ENCODE measurements at places on chromosomes 13 and 19.

DNA sequence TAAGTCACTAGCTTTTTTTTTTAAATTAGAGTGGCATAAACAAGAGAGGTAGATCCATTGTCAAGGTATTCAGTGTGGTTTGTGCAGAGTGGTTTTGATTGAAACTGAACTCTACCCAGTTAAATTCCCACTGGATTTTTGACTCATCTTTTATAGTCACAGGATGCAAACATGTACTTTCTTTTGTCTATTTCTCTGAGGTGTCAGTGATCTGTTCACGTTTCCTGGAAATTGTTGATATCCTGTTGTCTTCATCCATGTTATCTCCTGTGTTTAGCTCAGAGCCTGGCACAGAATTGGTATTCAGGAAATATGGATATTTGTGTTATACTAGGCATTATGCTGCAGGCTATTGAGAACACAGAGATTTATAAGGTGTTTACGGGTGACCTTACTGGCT lies 119.7 kb downstream of the PCCA start:
- no peak for DNase-seq

GRCh38 chr19:43229315-43229714 lies 23.9 kb upstream of the PSG4 start:
- DNase-seq: no peak

GRCh38 chr13:34162544-34162933 lies 344.6 kb downstream of the RFC3 start:
- DNase-seq: no peak

DNA sequence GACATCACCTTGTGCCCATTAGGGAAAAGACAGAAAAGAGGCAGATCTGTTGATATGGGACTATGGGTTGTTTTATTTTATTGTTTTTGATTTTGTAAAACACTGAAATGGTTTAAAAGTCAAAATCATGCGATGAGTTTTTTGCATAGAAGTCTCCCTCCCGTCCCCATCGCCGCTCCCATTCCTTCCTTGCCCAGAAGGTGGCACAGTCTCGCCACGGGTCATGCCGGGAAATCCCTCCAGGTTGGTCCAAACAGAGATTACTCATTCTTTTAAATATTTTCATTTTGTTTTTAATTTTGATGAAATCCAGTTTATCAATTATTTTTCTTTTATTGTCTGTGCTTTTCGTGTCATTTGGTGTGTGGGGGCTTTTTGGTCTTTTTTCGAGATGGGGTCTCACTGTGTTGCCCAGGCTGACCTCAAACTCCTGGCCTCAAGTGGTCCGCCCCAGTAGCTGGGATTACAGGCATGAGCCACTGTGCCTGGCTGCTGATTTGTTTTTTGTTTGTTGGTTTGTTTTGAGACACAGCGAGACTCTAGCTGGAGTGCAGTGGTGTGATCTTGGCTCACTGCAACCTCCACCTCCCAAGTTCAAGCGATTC lies 9.2 kb downstream of the PGPEP1 start:
- peak; percentile 70 for DNase-seq

GRCh38 chr13:73985783-73986182 lies 148.4 kb downstream of the KLF12 start:
- no peak for DNase-seq

GRCh38 chr19:47093841-47094240 lies 19.7 kb downstream of the ZC3H4 start:
- no peak for DNase-seq

DNA sequence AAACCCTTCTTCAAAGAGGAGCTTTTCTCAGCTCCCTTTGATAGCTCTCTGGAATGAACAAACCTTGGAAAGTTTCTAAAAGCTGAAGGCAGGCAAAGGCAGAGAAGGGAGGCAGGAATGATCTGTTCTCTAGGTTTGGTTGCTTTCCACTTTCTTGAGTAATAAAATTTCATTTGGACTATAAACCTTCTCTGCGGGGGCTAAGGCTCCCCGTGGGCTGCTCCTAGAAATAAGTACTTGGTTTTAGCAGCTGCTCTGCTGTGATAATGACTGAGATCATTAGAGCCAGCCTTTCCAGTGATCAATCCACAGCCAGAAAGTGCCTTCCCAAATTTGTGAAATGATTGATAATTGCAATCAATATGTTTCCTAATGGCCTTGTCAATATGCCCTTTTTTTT lies 183.8 kb upstream of the HTR2A start:
- no peak for DNase-seq

DNA sequence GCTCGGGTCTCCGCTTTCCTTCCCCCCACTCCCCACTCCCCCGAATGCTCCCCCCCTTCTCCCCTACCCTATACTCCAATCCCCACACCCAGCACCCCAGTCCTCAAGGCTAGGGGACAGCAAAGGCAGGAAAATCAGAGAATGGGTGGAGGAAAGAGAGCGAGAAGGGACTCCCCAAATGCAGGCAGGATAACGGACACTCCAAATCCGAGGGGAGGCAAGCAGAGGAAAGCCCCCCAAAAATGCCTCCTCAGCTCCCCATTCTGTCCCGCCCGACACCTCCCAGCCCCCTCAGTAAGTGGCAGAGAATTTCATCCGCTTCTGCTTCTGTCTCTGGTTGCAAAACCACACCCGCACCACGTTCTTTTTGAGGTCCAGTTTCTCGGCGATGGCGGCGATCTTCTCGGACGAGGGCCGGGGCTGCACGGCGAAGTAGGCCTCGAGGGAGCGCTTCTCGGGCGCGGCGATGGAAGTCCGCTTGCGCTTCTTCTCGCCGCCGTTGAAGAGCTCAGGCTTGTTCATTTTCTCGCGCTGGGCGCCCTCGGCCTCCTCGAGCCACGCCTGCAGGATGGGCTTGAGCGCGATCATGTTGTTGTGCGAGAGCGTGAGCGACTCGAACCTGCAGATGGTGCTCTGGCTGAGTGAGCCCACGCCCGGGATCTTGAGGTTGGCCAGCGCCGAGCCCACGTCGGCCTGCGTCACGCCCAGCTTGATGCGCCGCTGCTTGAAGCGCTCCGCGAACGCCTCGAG lies 2.1 kb downstream of the POU4F1 start:
- DNase-seq: peak; percentile 34

- peak; percentile 10 for DNase-seq
These were observed 146.7 kb upstream of the FNDC3A start for GRCh38 chr13:48828962-48829411.

DNA sequence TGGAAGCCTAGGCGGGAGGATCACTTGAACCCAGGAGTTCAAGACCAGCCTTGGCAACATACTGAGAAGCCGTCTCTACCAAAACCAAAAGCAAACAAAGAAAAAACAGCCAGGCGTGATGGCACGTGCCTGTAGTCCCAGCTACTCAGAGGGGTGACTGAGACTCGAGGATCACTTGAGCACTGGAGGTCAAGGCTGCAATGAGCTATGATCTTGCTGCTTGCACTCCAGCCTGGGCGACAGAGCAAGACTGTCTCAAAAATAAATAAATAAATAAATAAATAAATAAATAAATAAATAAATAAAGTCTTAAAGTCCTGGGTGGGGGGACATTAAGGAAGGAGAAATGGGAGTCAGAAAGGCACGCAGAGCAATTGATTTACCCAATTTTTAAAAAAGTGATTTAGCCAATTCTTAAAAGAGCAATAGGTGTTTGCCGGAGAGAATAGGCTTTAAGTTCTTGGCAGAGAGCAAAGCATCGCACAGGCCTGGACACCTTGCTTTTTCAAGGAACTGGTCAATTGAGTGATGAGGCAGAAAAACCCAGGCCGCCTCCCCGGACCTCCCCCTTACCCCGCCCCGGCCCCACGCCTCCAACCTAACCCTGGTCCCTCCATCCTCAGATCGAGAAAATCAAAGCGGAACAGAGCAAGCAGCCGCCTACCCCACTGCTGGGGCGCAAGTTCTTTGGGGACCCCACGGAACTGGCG lies 9.5 kb upstream of the SHKBP1 start:
- no peak for DNase-seq
